ENCODE measurements at places on chromosomes 4 and X.

DNA sequence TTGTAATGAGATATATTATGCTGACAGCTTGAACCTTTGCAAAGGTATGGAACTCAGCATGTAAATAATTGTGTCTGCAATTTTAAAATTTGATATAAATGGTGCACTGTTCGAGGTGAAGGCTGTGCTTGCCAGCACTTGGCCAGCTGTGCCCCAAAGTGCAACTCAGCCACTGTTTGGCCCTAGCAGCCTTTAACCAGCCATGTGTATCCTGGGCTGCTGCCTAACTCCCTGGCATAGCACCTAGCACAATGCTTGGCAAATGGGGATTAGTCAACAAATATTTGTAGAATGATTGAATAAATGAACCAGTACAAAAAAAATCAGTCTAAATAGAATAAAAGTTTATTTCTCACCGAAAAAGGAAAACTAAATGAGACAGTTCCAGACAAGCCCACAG is 83.8 kb upstream of the ZIC3 start:
- DNase-seq, result no peak

- DNase-seq, result no peak
Observed at GRCh38 chr4:183758061-183758757, 99.1 kb downstream of the TRAPPC11 start.

DNA sequence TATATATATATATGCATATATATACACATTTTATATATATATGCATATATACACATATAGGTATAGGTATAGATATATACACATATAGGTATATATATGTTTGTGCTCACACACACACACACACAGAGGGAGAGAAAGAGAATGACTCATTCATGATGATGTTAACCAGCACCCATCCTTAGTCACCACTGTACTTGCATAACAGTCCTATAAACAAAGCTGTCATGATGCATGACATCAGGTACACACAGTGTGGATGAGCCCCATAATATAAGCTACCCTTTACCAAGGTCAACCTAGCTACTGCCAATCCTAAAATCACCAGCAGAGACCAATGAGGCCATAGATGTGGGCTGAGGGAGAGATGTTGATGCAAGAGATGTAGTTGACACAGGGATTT is 1408.0 kb downstream of the RAPGEF2 start:
- DNase-seq, result no peak

GRCh38 chr4:52704133-52704532 is 45.0 kb upstream of the USP46 start:
- DNase-seq, result no peak

GRCh38 chr4:151031831-151032605 is 16.9 kb upstream of the LRBA start:
- DNase-seq, result no peak

GRCh38 chr4:85928775-85929591 is 430.9 kb downstream of the MAPK10 start:
- no peak for DNase-seq

DNA sequence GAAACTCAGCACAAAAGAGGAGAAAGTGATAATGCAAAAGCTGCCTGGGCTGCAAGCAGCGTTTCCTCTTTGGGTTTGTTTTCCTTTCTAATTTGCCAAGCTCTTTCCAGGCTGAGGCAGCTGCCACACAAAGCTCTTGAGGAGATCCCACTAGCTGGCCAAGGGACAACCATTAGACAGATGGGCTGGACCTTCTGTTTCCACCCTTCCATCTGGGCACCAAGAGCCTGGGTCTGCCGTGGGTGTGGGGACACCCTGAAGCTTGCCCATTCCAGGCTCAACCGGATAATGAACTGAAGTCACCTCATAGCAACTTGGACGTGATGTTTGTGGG is 194.6 kb upstream of the C1QTNF7 start:
- no peak for DNase-seq

DNA sequence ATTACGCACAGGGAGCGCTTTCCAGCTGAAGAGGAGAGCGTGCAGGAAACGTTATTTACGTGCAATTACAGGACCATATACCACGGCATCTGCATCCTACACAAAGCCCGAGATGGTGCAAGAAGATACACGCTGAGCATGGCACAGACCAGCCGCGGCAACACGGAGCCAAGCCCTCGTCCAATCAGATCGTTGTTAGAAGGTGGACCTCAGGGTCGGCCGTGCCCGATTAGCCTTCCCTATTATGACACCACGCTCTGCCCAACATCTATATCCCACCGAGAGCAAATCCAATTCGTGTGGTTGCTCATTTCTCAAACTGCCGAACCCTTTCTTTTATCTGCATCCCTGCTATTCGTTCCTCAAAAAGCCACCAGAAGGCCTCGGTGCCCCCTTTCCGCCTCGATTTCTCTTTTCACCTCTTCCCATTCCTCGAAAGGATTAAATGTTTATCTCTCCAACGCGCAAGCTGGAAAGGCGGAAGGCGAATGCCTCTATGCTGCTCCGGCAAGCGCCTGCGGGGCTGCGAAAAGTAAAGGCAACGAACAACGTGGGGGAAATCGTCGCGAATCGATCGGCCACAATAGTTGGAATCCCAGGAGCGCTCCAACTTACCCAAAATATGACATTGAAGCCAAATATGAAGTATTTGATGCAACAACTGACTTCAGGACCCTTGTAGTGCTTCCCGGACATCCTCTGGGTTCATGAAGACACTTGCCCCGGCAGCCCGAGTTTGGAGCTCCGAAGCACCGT is 702 bp downstream of the TSPAN5 start:
- no peak for DNase-seq

GRCh38 chr4:7828793-7829301 is 110.8 kb downstream of the AFAP1 start:
- no peak for DNase-seq

- DNase-seq, result no peak
Observed at GRCh38 chr4:150982557-150983233, 32.4 kb downstream of the LRBA start.

GRCh38 chr4:141020801-141021261 is 112.4 kb downstream of the RNF150 start:
- no peak for DNase-seq

GRCh38 chrX:66900886-66901285 is 262.0 kb upstream of the EDA2R start:
- no peak for DNase-seq

- DNase-seq, result no peak
Observed at GRCh38 chr4:56004235-56004634, 55.5 kb downstream of the CEP135 start.

- DNase-seq, result no peak
Observed at GRCh38 chr4:88341227-88342192, 37.1 kb upstream of the HERC6 start.

GRCh38 chrX:10457092-10457491 is 163.3 kb downstream of the MID1 start:
- DNase-seq, result no peak

DNA sequence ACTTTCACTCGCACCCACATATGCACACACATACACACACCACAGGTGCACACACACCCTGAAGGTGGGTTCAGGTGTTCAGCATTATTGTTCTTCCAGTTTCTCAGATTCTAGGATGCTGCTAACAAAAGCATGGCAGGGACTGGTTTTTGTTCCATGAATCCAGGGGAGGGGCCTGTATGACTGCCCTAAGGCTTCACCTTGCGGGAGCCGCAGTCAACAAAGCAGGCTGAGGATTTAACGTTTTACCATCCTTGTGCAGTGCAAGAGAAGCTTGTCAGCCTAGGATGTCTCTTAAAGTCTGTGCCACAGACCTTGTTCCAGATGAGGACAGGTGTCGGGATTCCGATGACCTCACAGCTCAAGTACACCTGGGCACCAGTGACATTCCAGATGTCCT is 61.8 kb downstream of the POLR2B start:
- no peak for DNase-seq

DNA sequence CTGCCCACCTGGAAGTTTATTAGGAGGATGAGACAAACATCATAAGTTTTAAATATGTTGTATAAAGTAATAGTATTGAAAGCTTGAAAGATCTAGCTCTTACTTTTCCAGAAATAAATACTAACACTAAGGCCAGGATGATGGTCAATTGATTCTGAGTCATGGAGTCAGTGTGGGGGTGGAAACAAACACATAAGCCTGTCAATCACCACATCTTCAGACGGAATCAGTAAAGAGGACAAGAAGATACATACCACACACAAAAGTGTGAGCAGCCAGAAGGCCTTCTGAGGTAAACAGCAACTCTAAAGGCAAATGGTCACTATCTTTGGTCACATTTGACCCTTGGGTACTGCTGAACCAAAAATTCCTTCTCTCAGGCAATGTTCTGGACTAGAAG is 365.0 kb upstream of the RASGEF1B start:
- no peak for DNase-seq

DNA sequence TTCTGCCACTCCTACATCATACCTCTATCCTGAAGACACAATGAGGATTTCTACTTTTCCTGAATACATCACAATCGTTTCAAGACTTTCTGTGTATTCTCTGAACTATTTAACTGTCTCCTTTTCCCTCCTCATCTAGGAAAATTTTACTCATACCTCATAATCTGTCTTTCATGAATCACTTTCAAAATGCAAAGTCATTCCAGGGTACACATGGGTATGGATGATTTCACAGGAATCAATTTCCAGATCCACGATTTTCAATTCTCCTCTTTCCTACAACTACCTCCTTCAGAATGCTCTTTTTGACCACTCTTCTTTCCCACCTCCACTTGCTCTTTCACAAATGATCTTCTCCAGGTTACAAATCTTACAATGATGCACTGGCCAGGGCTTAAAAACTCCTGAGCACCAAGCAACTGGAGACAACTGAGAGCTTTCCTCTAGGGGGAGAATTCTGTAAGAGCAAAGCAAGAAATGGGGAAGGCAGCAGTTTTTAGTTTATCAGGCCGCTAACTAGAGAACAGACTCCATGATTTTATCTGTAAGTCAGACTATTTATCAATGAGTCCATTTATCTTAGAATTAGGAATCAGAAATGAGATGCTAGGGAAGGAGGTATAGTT is 116.4 kb downstream of the PPP3CA start:
- no peak for DNase-seq

All from CD8-positive, alpha-beta memory T cell (primary cell).